ENCODE measurements at places on chromosomes 12 and 14. TPM values are rescaled to one million over a fixed set of nuclear protein-coding genes. Genes with fewer than 3 reads are reported as not detected.

IFNG-AS1 gene
- not detected for total RNA-seq

TC2N gene
- total RNA-seq: 42.2 TPM

RTL1 gene
- 1.5 TPM for total RNA-seq

SDSL gene
- total RNA-seq: 4.5 TPM

CFAP251 gene
- 3.3 TPM for total RNA-seq

GRCh38 chr14:58055497-58056010 lies 96.5 kb downstream of the ARMH4 start:
- no peak for DNase-seq

- DNase-seq: no peak
These were observed 11.4 kb downstream of the ATP23 start for GRCh38 chr12:57952766-57953165.

DNA sequence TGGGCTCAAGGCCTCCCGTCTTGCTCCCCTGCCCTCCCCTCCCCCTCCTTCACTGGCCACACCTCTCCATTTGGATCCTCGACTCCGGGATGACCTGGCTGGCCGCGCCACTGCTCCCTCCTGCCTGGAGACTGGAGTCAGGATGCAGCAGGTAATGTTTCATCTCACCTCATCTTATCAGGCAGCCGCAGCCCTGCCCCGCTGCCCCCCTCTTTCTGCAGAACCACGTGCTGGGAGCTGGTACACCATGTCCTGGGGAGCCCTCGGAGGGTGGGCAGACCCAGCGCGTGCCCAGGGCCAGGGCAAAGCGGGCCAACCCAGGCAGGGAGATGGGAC lies 31.1 kb downstream of the BEGAIN start:
- DNase-seq: no peak

DNA sequence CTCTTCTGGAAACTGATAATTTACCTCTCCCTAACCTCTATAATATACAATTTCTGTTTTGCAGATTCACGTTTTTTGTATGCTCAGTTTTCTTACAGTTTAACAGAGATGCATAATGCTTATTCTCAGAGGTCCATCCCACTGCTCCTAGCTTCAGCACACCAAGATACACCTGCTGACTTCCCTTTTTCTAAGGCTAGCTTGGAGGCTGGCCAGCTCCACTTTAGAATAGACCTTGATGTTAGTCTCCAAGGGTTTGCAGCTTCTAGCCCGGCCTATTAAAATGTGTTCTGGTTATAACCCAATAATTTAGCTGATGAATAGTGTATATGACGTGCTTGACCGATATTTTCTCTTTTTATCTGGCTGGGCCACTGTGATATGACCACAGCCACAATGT lies 261.2 kb downstream of the EGLN3 start:
- DNase-seq: no peak

DNA sequence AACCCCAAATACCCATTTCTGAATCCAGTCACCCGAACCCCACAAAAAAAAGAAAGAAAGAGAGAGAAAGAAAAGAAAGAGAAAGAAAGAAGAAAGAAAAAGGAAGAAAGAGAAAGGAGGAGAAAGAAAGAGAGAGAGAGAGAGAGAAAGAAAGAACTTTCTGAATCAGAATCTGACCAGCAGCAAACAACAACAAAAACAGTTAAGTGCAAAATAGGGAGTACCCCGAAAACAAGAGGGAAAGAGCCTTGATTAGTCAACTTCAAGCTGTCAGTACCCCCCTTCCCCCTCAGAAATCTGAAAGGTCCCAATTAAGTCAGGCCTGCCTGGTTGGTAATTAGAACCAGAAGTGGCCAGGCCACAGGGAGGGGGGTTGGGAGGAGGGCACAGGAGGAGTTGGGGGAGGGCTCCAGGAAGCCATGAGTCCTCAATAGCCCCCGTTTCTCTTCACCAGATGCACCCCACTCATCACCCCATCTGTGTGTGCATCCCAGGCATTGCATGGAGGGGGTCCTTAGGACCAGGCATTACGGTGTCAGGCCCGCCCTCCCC lies 9.8 kb downstream of the RARG start:
- DNase-seq: no peak

DNA sequence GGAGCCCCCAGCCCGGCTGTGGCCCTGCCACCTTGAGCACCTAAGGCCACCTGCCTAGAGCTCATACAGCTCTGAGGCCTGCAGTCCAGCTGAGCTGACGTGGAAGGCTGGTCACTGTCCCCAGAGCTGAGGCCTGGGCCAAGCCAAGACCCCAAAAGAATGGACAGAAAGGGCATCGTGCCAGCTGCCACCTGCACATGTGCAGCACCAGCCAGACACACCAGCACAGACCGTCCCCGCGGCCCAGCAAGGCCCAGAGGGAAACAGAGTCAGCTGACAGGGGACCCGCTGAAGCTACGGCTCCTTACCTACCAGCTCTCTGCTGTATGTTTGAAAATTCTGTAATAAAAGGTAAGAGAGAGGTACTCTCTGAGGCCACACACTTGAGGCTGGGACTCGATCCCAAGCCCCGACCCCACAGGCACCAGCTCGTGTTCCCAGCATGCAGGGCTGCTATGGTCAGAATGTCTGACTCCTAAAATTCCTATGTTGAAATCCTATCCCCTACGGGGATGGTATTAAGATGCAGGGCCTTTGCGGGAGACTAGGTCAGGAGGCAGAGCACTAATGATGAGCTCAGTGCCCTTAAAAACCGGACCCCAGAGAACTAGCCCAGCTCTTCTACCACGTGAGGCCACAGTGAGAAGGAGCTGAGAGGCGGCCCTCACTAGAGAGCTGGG lies 25.4 kb downstream of the BRF1 start:
- no peak for DNase-seq

DNA sequence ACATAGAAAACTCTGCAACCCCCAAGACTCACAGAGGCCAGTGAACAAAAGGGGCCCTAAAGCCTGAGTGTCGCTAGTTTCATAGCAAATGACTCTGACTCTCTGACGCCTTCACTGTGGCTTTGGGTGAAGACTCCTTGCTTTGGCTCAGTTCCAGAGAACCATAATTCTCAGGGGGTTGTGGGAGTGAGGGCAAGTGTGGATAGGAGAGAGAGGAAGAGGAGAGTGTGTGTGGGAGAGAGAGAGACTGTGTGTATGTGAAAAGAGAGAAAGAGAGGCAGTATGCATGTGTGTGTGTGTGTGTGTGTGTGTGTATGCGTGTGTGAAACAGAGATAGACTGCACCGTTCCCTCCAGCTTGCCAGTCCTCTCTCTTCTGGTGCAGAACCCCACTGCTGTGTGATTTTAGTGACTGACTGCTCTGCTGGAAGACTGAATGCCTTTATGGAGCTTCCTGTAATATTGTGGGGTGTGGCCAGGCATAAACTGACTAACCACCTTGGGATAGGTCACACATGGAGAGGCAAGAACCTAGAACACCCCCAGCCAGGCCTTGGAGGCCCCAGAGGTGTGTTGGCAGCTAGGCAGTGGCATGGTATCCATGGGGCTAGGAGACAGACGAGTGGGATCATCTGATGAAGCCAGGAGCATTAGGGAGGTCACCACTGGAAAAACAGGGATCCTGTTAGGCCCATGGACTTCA lies 45.9 kb upstream of the STXBP6 start:
- DNase-seq: no peak

DNA sequence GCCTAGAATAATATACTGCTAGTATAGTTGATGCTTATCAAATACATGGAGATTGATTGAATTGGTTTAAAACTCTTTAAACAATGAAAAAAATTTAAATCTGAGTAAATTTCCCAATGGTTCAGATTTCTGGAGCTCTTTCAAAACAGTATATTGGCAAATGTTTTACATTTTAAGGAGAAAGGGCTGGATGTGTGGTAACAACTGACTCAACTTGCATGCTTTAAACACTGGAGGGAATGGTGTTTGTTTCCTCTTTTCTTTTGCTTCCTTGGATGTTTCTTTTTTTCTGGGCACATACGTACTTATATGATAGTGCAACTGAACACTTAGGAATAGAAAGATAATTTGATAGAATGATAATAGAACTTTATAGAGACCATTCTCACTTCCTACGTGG lies 73.8 kb upstream of the RFX4 start:
- DNase-seq: no peak

GRCh38 chr14:31219169-31219568 lies 11.6 kb upstream of the HECTD1 start:
- DNase-seq: no peak
